Erythroblast (primary cell): ENCODE measurements at places on chromosomes 12 and 14.

DNA sequence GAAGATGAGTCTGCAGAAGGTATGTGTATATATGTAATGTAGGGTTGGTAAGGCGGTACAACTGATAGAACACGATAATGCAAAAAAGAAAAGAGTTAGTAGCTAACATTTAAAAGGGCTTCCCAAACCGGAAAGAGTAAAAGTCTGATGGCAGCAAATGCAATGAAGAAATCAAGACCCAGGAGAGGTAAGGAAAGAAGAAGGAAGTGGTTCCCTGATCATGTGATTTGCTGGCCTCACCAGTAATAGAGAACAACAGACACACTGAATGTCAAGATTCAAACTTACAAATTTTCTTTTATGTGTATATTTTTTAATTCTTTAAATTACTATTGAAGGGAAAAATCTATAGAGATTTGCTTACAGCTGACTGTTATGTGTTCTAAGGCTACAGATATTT, 18.4 kb downstream of the ZFC3H1 start:
- no peak for DNase-seq

DNA sequence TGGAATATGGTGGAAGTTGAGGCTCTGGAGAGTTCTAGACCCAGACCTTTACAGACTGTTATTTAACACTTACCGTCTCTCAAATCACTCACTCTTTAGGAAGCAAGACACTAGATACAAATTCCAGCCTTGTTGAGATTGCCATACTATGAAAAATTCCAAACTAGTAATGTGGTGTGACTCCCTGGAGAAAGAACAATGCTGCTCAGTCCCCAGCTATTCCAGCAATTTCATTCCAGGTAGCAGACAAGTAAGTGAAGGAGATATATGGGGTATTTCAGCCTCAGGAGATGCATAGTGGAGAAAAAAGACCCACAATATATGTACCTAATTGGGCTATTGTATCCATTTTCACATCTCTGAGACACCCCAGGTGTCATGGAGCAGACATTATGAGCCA, 678.9 kb upstream of the LMO3 start:
- DNase-seq = no peak

GRCh38 chr12:57735952-57736740, 2.4 kb downstream of the AGAP2 start:
- no peak for DNase-seq

GRCh38 chr12:113874999-113875561, 91.0 kb downstream of the RBM19 start:
- no peak for DNase-seq

GRCh38 chr14:102450206-102451063, 59.1 kb downstream of the ANKRD9 start:
- no peak for DNase-seq

GRCh38 chr14:94341656-94342333, 18.7 kb upstream of the SERPINA6 start:
- DNase-seq = no peak

DNA sequence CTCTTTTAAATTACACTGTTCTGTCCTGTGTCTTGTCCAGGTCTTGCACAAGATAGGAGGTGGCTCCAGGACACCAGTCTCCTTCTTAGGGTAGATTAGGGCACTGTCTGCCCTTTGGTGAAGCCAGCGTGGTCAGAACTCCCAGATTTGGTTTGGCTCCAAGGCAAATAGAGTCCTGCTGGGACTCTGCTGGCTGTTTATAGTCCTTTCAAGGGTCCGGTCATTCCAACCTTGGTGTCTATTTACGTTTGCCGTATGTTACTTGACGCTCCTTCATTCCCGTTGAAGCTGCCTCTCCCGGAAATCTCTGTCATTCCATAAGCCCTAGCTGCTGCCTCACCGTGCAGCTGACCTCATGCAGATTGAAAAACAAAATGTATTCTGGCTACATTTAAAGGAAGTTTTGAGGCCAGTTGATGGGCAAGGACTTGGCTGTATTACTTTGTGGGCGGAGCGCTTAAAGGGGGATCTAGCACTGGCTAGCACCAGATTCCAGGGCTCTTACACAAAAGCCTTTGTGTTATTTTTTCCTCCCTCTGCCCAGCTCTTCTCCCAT, 180.6 kb downstream of the AKAP6 start:
- no peak for DNase-seq

- no peak for DNase-seq
These were observed 293.0 kb upstream of the TBX3 start for GRCh38 chr12:114976959-114977358.

- peak; percentile 88 for DNase-seq
These were observed 48.2 kb upstream of the ATP2B1 start for GRCh38 chr12:89756585-89757398.
